Stimulated activated effector memory CD8-positive, alpha-beta T cell treated with anti-CD3 and anti-CD28 coated beads, Interleukin-12 subunit alpha, Interleukin-12 subunit beta, amount 100 ng/mL, for 72 hours (primary cell): ENCODE measurements at places on chromosomes 13 and 19.

- DNase-seq = peak; percentile 63
Measured at GRCh38 chr19:45251452-45252354, 632 bp downstream of the MARK4 start.

- no peak for DNase-seq
Measured at GRCh38 chr13:112106478-112107141, 39.7 kb downstream of the SOX1 start.

GRCh38 chr13:50357586-50358118 lies 342.4 kb downstream of the KCNRG start:
- no peak for DNase-seq

DNA sequence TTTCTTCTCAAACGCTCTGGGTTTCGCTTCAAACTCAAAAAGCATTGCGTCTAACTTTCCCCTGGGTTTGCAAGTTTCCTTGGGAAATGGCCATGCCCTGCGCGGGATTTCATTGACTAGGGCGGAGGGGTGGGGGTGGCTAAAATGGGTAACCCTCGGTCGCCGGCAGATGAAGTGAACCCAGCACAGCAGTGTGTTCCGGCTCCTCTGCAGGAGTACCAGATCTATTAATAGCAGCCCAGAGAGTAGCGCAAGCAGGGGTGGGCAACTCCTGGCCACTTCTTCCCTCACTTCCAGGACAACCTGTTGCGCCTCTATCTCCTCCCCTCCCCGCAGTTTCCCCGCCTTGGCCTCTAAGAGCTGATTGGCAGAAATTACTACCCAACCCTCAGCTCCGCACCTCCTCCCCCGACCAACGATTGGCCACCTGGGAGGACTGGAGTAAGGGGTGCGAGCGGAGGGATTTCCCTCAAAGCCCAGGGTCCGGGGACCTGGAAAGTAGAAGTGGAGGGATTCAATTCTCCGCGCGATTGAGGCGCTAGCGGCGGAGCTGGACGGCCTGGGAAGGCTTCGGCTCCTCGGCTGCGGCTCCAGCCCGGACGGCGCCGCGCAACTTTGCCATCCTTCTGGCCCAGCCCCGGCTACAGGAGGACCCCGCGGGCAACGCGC lies at the start of gene FREM2:
FREM2 (plus strand) TSS at position 501 of the 669 bp plus-strand sequence. CDS start 268 bp downstream, outside the sequence.
- no peak for DNase-seq

GRCh38 chr13:27820524-27821482 lies 28.5 kb downstream of the GSX1 start:
- DNase-seq = no peak

DNA sequence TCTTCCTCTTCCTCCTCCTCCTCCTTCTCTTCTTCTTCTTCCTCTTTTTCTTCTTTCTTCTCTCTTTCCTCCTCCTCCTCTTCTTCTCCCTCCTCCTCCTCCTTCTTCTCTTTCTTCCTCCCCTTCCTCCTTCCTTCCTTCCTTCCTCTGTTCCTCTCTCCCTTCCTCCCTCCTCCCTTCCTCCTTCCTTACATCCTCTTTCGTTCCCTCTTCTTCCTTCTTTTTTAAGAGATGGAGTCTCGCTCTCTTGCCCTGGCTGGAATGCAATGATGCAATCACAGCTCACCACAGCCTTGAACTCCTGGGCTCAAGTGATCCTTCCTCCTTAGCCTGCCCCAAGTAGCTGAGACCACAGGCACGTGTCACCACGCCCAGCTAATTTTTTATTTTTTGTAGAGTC lies 13.2 kb downstream of the EHD2 start:
- no peak for DNase-seq

DNA sequence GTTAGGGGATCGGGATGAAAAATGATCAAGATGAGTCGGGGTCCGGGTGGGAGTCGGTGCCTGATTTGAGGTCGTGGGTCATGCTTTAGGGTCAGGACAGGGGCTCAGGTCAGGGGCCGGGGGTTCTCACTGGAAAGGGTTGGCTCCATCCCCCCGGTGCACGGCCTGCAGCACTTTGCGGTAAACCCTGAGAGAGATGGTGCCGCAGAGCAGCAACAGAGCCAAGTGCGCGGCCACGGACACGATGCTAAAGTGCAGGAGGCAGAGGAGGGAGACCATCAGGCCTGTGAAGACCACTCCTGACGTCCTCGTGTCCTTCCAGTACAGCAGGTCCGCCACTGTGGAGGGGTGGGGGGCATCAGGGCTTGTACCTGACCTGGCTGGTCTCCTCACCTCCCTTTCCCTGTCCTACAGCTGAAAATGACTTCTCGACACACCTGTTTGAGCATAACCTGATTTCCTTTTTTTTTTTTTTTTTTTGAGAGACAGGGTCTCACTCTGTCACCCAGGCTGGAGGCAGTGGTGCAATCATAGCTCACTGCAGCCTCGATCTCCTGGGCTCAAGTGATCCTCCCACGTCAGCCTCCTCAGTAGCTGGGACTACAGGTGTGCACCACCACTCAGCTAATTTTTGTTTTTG lies 7.5 kb downstream of the RTN2 start:
- no peak for DNase-seq

DNA sequence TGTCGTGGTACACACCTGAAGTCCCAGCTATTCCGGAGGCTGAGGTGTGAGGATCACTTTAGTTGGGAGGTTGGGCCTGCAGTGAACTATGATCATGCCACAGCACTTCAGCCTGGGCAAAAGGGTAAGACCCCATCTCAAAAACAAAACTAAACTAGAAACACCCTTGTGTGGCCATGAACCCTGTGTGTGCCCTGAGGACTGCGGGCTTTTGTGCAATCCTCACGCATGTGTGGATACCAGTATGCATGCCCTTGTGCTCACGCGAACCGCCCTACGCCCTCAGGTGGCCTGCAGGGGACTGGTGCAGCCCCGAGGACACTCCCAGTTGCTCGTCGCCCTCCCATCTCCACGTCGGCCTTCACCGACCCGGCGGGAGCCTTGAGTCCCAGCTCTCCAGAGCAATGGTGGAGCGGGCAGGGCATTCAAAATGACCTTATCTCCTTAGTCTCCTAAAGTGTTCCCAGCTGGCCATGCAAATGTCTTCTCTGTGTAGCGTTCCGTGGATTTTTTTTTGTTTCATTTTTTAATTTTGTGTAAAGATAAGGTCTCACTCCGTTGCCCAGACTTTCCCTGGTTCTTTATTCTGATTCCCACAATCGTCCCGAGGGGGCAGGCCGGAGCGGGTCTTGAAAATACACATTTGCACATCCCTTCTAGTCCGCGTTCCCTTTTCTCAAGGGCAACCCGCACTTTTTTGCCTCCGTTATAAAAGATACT lies 868 bp upstream of the EGLN2 start:
- DNase-seq = no peak

DNA sequence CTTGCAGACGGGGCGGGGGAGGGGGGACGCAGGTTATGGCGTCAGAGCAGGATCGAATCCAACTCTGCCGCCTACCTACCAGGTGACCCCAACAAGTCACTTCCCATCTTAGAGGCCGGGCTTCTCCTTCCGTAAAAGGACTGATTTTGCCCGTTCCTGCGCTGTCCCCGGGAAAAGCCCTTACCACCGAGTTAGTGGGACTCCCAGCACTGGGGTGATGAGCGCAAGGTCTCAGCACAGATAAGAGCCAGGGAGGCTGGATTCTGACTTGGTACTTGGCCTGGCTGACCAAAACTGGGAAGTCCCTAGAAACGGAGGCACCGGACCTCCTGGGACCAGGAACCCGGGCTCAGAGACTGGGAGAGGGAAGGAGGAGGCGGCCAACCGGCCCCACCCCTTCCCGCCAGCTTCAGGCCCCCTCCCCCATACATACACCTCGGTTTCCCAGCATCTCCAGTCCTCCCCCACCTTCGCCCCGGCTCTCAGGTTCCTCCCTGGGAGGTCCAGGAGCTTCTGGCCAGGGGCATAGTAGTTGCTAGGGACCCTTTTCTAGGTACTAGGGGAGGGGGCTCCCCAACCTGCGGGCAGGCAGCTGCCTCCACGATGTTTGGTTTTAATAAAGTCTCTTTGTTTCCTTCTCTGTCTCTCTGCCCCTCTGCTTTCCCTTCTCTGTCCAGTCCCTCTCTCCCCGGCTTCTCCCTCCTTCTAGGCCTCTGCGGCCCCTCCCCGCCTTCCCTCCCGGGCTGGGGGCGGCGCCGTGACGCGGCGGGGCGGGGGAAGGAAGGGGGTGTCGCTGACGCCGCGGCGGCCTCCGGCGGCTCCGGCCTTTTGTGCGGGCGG lies at the start of gene GRAMD1A:
GRAMD1A (plus strand) TSS at position 826 of the 840 bp plus-strand sequence. CDS start 156 bp downstream, outside the sequence.
- peak; percentile 68 for DNase-seq

DNA sequence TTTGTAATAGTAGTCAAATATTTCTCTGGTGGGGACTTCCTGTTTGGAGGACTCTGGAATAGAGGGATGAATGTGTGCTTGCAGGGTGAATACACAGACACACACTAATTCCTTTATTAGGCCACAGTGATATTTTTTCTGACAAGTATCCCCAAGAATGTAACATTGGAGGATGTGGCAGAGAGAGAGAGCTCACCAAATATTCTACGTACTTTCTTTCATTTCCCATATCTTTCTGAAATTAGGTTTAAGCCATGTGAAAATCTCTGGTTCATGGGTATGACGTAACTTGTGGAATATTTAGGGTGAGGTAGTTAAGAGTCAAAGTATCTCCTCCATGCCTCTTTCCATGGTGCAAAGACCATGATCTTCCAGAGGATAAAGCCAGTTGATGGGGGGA lies 463.4 kb downstream of the DIAPH3 start:
- no peak for DNase-seq

DNA sequence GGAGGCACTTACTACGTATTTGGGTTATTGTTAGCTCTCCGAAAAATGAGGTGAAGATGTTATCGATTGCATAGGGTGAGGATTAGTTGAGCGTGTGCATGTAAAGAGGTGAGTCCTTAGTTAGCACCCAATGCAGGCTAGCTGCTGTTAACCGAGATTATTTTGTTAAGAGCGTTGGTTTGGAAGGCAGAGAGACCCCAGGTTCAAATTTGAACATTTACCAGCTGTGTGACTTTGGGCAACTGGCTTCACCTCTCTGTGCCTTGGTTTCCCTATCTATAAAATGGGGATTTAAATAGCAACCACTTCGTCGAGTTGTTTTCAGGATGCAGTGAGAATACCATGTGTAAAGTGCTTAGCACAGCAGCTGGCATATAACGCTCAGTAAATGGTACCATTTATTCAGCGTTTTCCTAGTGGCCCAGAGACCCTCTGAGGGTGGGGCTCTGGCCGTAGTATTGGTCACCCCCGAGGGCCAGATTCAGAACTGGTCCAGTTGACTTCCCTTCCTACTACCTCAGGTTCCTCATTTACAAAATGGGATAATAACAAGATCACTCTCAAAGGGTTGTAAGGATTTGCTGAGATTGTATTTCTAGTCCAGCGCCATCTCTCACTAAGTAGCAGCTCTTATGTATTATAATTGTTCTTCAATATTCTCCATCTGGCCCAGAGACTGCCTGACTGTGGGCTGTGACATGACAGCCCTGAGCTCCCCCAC lies 887 bp downstream of the SIPA1L3 start:
- no peak for DNase-seq

DNA sequence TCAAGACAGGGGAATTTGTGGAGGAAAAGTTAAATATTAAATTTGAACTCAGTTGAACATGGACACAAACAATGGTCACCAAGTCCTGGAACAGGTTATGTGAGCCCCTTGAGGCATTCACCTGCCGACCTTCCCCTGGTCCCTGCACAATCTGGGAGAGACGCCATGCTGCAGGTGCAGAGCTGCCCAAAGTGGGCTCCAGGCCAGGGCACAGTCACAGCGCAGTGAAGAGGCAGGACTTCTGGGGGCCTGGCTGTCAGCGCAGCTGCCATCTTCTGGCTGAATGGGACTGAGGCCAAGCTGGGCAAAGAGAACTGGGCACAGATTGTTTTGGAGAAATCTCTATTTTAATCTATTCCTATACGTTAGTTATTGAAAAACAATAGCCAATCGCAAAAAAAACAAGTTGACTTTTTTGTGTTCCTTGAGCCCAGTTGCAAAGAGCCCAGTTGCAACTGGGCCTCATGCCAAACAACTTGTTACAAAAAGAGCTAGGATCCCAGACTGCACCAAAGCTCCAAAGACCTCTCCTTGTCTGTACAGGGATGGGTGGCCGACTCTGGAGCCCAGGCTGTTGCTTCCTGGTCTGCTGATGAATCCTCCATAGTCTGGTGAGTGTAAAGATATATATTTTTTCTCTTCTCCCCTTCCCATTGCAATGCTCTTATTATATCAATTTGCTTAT lies 1.2 kb upstream of the ZNF626 start:
- no peak for DNase-seq

DNA sequence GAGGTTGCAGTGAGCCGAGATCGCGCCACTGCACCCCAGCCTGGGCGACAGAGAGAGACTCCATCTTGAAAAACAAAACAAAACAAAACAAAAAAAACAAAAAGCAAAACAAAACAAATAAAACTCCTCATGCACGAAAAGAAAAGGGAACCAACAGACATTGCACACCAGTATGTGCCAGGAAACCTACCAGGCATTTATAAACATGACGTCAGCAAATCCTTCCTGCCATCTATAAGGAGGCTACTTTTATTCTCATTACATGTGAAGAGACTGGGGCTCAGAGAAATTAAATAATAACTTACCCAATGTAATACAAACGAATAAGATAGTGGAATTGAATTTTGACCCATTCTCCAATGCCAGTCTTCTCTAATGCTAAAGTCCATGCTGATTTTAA lies 197.2 kb downstream of the NUFIP1 start:
- no peak for DNase-seq

GRCh38 chr13:74466864-74467263 lies 332.7 kb upstream of the KLF12 start:
- no peak for DNase-seq

- no peak for DNase-seq
Measured at GRCh38 chr19:49844138-49845095, 6.5 kb upstream of the PTOV1 start.

GRCh38 chr13:113812178-113813040 lies 51.5 kb downstream of the GAS6 start:
- DNase-seq = no peak

DNA sequence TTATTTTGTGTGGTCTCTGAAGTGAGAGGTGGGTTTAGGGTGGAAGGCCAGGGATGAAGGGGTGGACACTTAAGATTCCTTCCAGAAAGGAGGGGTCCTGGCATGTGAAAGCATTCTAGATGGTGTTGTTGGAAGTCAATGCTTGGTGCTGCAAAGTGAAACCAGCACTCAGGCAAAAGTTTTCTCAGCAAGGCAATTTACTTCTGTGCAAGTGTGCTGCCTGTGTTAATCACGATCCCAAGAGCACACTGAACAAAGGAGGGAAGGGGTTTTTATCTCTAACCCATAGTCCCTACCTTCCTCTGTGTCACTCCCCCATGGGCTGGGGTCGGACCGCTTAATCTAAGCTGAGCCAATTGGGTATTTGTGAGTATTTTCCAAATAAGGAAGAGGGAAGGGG lies 1.3 kb downstream of the ZNF134 start:
- no peak for DNase-seq

DNA sequence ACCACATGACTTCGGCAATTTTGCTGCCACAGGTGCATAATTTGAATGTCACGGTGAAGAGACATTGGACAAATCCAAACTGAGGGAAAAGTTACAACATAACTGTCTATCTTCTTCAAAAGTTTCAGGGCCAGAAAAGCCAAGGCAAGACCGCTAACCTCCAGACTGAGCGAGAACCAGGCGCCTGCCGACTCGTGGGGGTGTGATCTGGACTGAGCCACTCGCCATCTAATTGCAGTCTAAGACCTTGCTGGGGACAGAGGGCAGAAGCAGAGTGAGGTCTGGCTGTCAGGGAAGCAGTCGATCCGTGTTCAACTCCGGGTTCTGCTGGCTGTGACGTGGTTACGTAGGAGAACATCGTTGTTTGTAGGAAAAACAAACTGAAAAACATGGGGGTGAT lies 88.6 kb downstream of the SPACA7 start:
- DNase-seq = no peak
